NCI-H82 (cell line): ENCODE measurements at places on chromosomes 4 and X.
A peak's percentile ranks its signal among the peaks of the same experiment; 100 is the strongest.

DNA sequence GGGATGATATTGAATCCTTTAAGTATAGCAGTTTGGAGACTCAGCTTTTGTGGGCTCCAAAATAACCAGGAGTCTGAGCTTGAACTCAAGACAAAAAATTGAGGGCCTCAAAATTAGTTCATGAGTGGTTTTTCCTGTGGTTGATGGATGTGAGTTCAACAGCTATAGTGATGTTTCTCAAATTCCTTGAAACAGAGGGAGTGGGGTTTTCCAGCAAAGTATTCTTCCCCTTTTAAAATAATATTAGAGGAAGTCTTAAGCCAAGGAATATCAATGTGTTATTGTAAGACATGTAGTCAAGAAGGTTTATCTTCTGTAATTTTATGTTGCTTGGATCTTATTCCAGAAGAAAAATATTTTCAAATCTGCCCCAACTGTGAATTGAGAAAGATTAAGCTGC is 10.6 kb downstream of the OTC start:
- DNase-seq, result no peak

DNA sequence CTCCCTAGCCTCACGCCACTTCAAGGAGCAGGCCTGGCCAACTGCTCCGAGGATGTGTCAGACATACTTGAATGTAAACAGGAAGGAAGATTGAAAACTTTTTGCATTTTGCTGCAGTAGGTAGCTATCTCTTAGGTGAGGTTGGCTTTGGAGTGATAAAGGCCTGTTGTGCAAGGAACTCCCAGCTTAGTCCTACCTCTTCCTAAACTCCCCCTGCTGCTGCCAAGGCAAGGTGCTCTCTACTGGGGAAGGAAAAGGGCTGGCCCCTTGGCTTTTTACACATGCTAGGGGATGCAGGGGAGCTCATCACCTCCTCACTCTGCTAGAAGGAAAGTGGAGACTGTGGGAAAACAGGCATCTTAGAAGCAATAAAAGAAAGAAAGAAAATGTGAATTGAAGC is 10.7 kb upstream of the BRS3 start:
- no peak for DNase-seq

DNA sequence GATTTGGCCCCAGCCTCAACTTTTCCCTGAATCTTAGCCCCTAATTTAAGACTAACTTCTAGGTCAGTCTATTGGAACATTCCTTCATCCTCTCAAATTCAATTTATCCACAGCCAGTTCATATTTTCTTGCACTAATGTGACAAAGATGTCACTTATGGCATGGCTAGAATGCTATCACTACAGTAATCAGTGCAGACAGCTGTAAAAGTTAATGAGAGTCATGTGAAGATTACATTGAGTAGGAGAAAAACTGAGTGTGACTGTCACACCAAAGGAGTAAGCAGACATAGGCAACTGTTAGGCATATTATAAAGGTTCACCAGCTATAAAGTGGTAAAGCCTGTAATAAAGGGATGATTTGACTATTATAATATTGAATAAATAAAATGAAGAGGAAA is 42.6 kb downstream of the GABRG1 start:
- DNase-seq, result no peak

GRCh38 chrX:44025555-44025954 is 52.4 kb upstream of the NDP start:
- DNase-seq, result no peak

DNA sequence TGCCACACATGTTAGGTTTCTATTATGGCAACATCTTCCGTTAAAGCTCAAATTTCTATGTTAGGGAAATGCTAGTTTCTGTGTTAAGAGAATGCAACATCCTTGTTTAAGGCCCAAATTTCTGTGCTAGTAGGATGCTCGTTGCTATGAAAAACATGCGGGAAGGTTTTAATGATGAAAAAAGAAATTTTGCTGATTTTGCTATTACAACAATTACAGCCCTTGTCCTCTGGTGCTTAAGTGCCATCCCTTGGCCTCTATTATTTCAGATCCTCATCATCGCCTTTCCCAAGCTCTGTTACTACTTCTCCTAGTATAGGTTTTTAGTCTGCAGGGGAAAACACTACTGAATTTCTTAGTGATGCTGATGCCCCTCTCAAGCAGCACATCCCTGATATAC is 412.6 kb upstream of the NDST3 start:
- DNase-seq, result no peak

DNA sequence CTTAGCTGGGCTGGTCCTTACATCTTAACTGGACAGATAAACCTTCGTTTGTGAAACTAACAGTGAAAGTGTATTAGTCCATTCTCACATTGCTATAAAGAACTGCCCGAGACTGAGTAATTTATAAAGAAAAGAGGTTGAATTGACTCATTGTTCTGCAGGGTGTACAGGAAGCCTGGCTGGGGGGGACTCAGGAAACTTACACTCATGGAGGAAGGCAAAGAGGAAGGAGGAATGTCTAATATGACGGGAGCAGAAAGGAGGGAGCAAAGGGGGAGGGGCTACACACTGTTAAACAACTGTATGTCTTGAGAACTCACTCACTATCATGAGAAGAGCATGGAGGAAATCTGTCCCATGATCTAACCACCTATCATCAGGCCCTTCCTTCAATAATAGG is 1566.5 kb upstream of the PCDH7 start:
- DNase-seq, result no peak

- DNase-seq, result no peak
These were observed 850.1 kb downstream of the TRIML1 start for GRCh38 chr4:188989371-188989770.

GRCh38 chrX:46218373-46218772 is 326.8 kb downstream of the ZNF674 start:
- DNase-seq, result no peak

GRCh38 chr4:159024266-159024665 is 78.6 kb upstream of the RAPGEF2 start:
- no peak for DNase-seq

DNA sequence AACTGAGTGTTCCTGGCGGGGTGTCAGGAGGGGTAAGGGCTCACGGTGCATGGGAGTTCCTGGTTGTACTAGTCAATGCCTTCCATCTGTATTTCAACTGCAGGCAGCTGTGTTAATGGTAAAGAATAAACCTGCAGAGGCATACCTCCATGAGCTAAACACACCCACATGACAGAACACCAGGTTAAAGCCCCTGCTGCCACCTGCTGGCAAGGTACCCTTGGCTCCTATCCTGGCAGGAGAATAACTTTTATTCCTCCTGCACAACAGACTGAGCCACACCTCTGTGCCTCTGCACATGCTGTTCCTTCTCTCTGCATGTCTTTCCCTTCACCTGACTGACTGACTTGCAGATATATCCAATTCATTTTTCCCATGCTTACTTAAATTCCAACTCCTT is 11.1 kb downstream of the ITIH6 start:
- peak; percentile 40 for DNase-seq

GRCh38 chrX:80667967-80668366 is 141.7 kb downstream of the BRWD3 start:
- no peak for DNase-seq

DNA sequence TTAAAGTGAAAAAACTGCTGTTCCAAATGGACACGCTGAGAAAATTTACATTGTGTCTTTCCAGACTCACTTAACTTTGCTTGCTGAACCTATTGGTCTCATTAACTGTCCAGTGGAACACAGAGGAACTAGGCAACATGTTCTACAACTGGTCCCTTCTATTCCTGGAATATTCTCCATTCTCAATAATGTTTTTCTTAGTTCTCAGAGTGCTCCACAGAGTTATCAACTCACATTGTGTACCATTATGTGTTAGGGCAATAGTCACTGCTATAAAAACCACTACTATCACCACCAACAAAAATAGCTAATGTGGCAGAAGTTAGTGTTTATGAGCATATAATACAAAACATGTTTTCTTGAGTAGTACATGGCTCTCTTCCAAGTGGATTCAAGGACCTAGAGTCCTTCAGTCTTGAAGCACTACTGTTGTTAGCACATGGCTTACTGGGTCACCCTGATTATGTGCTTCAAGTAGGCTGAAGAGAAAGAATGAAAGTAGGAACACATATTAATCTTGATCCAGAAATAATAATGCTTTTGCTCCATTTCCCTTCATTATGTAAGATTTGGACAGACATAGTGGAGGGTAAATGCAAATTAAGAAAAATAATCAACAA is 865.3 kb upstream of the HS3ST1 start:
- no peak for DNase-seq

DNA sequence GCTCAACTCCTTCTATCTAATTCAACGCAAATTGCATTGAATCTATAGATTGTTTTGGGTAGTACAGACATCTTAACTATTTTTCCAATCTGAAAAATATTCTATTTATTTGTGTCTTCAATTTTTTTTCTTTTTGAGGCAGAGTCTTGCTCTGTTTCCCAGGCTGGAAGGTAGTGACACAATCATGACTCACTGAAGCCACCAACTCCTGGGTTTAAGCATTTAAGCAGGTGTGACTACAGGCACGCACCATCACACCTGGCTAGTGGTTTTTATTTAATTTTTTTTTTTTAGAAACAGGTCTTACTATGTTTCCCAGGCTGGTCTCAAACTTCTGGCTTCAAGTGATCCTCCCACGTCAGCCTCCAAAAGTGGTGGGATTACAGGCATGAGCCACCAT is 98.3 kb downstream of the GK start:
- no peak for DNase-seq

GRCh38 chr4:108450236-108450898 is 170.0 kb upstream of the RPL34 start:
- no peak for DNase-seq

- DNase-seq, result no peak
These were observed 325.0 kb upstream of the HAND2 start for GRCh38 chr4:173855015-173855414.

- no peak for DNase-seq
These were observed 20.6 kb downstream of the SH3KBP1 start for GRCh38 chrX:19866626-19867410.

DNA sequence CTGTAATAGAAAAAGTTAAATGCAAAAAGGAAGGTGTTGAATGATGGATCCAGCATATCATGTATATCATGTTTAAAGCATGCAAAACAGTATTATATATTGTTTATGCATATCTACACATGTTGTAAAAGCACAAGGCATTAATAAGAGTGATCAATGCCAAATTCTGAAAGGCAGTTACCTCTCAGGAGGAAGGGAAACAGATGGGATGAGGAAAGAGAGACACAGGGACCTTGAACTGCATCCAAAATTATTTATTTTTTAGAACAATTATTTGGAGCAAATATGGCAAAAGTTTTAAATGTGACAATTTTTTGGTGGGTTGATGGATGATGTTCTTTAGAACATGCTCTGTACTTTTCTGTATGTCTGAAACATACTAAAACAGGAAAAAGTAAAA is 193.4 kb downstream of the CLCN4 start:
- no peak for DNase-seq

- no peak for DNase-seq
These were observed 39.5 kb downstream of the USP38 start for GRCh38 chr4:143224255-143224654.

- DNase-seq, result no peak
These were observed 144.6 kb upstream of the KCNIP4 start for GRCh38 chr4:22093126-22093525.
